Kidney capillary endothelial cell (primary cell): ENCODE measurements at places on chromosomes 1 and 21.
A peak's percentile ranks its signal among the peaks of the same experiment; 100 is the strongest.

- peak; percentile 23 for DNase-seq
These were observed 176.5 kb downstream of the C1orf21 start for GRCh38 chr1:184563308-184563707.

- DNase-seq = peak; percentile 49
These were observed 188.9 kb downstream of the NRIP1 start for GRCh38 chr21:14875704-14876523.

DNA sequence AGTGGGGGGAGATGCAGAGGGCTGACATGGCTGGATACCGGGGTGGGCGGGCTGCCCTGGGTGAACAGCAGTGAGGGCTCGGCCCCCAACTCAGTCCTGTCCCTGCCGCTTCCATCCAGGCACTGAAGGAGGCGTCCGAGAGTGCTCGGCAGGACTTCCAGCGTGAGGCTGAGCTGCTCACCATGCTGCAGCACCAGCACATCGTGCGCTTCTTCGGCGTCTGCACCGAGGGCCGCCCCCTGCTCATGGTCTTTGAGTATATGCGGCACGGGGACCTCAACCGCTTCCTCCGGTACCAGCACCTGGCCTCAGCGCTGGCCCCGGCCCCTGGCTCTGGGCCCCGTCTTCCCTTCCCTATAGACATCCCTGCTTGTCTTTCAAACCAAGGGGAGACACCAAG, 15.6 kb downstream of the NTRK1 start:
- DNase-seq = no peak

GRCh38 chr1:30730346-30731108, 7.1 kb upstream of the MATN1 start:
- DNase-seq = no peak

- no peak for DNase-seq
These were observed 20.4 kb downstream of the MYSM1 start for GRCh38 chr1:58679463-58679862.

- DNase-seq = peak; percentile 51
These were observed 72.5 kb downstream of the NDUFS5 start for GRCh38 chr1:39098546-39099250.

DNA sequence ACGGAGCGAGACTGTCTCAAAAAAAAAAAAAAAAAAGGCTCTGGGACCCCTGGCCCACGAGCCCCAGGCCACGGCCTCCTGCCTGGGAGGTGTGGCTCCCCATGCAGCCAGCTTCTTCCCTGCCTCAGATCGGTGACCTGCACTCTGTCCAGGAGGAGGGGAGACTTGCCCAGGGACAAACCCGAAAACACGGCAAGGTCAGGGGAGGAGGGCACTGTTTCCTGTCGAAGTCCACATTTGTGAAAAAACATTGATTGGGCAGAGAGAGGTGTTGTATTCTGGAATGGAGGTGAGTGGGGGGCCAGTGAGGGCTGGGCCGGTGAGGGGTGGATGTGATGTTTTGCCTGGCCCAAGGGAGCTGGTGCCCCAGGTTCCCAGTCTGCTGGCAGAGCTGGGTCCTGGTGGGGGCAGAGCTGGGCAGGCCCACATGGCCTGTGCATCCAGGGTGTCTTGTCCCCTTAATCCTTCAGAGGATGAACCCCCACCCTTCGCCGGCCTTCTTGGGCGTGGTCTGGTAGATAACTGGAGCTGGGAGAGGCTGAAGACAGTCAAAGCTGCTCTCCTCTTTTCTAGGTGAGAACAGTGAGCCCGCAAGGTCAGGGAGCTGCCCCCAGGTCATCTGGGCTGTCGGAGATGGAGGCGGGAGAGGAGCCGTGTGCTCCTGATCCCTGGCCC, 12.4 kb upstream of the FAAP20 start:
- DNase-seq = no peak

DNA sequence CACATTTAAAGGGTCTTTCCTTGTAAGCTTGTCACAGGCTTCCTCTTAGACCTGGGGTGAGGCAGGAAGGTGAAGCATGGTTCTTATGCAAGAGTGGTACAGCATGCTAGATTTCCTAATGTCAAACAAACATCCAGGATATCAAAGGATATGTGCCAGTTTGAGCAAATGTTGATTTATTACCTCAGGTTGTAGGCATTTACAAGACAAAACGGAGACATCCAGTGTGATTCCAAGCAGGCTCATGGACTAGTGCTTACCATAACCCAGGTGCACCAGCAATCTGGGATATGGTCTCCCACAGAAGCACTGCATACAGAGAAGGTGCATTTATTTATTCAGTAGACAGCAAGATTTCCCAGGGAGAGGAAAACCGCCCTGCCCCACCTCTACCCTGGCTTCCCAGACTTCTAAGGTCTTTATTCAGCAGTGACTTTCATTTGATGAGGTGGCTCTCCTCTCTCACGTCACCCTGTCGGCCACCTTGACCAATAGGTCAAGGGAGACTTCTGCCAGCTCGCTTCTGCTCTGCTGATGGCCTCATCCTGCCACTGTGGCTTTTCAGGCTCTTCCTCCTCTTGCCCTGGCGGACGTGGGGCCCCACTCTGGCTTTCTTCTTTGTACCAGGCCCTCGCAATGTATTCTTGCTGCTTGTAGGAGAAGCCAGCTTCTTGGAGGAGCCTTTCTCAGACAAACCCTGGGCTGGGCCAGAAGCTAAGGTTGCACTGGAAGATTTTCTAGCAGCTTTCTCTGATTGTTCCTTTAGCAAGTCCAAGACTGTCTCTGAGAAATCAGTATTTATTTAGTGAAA, 25.6 kb downstream of the HHIPL2 start:
- no peak for DNase-seq

- no peak for DNase-seq
These were observed 39.6 kb upstream of the GRIK3 start for GRCh38 chr1:37073854-37074379.

DNA sequence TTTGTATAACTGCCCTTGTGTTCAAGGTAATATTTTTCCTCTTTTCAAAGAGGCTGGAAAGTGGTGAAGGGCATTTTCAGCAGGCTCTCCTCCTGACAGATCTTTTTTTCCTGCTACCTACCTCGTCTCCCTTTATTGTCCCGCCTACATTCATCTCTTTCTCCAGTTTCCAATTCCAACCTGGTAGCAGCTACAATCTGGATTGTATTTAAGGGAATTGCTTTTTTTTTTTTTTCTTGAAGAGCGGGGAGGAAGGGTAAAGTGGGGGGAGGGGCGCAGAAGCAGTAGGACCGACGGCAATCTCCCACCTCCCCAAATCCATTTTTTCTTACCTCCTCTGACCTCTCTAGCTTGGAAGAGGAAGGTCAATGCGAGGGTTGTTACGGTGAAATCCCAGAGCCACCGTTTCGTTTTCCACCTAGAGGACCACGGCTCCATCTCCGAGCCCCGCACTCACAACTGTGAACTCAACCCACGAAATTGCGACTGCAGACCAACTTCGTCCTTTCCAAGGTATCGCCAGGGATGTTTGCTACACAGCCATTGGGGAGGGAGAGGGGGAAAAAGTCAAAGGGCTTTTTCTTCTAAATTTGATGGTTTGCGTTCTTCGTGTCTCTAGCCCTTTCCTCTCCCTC, 464 bp downstream of the COL11A1 start:
- DNase-seq = no peak

DNA sequence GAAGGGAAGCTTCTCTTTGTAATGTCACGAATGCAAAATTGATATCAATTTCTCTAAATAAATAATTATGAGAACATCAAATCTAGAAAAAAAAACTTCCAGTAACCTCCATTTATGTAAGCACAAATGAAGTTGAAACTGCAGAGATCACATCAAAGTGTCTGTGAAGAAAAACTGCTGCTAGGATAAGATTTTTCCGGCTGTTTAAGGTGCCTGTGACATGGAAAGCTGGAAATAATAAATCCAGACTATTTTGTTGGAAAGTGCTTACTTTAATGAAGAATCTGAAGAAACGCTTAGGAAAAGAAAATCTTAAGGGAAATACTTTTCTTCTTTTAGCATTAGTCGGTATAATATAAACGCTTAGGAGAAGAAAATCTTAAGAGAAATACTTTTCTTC, 57.0 kb downstream of the CHRM3 start:
- no peak for DNase-seq

DNA sequence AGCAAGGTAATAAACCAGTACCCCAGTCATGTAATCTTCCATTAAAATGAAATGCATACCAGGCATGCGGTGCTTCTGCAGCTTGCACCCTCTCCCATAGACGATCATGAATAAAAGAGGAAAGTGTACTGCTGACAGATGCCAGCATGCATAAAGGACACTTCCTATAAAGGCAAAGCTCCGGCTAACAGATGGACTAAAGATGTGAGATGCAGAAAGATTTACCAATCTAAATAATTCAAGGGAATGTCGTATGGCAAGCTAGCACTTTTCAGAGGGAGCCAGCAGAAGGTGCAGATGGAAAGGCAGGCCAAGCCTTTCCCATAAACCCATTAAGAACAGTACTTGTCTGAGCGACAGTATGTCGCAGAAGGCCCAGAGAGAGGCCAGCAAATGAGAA, 542.0 kb downstream of the NUF2 start:
- no peak for DNase-seq

DNA sequence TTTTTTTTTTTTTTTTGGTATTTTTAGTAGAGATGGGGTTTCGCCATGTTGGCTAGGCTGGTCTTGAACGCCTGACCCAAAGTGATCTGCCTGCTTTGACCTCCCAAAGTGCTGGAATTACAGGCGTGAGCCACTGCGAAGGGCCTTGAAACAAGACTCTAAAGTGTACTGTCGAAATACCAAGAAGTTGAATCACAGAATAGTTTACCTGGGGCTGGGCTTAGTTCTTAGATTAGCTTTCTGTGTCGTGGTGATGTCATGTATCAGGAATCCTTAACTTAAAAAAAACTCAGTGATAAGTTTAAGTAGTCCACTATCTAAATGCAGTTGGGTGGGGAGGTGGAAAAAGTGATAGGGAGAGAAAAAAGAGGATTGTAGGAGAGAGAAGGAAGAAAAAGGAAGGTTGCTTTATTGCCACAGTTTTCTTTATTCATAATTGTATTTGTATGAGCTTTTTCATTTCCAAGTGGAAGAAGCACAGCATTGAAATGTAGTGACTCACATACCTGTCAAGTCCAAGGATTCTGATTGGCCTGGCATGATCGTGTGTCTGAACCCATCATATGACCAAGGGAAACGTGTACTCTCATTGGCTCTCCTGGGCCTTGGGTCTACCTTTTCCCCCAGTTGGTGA, 13.4 kb downstream of the ITSN1 start:
- DNase-seq = peak; percentile 84

DNA sequence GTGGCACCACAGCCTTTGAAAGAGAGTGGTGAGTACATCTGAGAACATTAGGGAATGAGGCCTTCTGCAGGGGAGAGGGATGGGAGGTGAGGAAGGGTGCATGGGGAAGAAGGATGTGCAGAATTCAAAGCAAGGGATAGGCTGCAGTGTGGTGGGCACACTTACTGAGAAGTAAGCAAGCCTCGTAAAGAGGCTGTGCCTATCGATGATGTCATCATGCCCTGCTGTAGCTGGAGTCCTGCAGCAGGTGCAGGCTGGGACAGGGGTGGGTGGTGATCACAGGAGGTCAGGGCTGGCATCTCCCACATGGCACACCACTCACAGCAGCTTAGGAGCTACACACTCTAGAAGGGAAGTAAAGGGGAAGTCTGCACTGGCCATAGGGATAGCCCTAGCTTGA, 16.2 kb downstream of the ZSCAN20 start:
- no peak for DNase-seq

DNA sequence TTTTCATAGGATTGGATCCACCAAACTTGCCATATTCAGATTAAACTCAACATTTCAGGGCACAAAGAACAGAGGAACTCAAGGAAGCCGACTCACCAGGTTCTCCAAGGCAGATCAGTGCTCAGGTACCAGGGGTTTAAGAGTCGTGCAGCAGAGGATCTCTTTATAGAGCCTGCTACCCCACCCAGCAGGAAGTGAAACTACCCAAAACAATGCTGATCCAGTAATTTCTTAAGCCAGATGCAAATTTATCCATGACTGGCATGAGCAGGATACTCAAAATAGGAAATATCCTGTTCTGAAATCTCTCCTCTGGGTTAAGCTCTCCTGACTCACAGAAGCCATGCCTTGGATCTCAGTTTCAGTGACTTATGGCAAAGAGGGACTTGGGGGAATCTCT, at the start of gene SPRR2A:
TSS of gene SPRR2A (minus strand) at position 138 of the 400 bp plus-strand sequence. CDS start 777 bp downstream, outside the sequence.
- no peak for DNase-seq

DNA sequence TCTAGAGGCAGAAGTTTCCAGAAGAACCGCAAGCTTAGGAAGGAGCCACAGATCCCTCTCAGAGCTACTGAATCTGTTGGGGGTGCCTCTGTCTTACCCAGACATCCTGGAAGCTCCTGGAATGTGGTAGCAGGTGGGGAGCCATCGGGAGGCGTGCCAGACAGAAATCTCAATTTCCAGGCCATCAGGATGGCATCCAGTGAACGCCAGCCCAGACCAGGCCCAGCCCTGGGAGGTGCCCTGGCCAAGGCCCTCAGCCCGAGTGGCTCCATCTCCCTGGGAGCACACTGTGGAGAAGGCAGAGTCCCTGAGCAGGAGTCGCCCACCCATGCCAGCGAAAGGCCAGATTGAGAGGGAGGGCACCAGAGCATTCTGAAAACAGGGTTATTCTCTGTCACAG, 2.5 kb downstream of the ABCA4 start:
- DNase-seq = no peak
